Caki2 (cell line): ENCODE measurements at places on chromosomes 2 and 18.

- DNase-seq: no peak
Measured at GRCh38 chr2:10370895-10371294, 68.2 kb downstream of the HPCAL1 start.

DNA sequence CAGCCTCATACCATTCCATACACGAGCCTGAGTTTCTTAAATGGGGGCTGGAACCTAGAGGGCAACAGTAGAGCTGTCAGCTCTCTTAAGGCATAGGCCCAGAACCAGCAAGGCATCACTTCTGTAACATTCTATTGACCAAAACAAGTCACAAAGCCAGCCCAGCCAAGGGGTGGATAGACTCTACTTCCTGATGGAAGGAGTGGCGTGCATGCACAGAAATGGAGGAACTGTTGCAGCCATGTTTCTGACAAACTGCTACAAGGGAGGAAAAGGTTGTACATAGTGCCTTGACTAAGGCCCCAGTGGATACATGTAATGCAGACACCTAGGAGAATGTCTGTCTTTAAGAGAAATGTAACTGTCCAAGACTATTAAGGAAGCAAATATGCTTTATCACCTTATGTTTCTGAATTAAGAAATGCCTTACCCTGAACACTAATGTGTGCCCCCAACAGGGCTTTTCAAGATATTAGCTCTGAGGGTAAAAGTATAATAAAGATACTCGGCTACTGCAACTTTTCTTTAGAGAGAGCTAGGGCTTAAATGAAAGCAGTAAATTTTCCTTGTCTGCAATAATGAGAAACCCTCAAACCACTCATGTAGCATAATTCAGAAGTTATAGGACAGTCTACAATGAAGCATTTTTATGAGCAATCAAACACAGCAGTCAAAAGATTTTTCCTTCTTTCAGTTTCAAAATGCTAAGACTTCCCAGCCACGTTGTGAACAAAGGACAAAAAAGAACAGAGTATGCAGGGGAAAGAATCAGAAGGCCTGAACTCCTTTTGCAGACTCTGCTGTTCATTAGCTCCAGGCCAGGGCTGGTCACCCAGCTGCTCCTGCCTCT is 35.1 kb upstream of the CDC42EP3 start:
- DNase-seq: no peak

GRCh38 chr2:47697000-47697601 is 85.8 kb upstream of the MSH6 start:
- DNase-seq: no peak

GRCh38 chr18:27750923-27751322 is 426.0 kb downstream of the CDH2 start:
- no peak for DNase-seq

- DNase-seq: no peak
Measured at GRCh38 chr18:60649107-60649506, 276.5 kb upstream of the MC4R start.

DNA sequence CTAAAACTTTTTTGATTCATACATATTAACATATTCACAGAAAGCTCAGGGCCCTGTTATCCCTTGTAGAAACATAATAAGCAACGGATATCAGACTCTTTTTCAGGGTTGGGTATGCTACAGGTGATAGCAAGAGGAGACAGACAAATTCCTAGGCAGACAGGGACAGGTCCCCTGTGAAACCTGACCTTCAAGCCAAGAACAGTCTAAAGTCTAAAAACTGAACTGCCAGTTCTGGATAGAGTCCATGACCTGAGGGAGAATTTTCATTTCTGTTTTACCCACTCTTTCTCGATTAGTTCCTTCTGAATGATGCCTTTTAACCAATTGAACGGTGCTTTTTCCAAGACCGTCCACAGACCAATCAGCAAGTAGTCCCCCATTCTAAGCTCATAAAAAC is 54.2 kb downstream of the RIT2 start:
- DNase-seq: no peak

DNA sequence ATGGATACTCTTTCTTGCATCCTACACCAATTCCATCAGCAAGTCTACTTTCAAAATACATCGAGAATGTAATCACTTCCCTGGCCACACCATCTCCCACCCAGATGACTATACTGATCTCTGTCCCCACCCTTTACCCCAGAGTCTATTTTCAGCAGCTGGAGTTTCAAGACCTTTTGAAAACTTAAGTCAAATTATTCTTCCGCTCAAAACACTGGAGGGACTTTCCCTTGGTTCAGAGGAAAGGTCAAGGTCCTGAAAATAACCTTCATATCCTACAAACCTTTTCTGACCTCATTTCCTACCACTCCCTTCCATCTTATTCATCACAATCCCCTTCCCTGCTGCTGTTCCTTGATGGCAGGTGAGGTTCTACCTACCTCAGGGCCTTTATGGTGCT is 58.8 kb upstream of the LYPD6 start:
- DNase-seq: no peak

DNA sequence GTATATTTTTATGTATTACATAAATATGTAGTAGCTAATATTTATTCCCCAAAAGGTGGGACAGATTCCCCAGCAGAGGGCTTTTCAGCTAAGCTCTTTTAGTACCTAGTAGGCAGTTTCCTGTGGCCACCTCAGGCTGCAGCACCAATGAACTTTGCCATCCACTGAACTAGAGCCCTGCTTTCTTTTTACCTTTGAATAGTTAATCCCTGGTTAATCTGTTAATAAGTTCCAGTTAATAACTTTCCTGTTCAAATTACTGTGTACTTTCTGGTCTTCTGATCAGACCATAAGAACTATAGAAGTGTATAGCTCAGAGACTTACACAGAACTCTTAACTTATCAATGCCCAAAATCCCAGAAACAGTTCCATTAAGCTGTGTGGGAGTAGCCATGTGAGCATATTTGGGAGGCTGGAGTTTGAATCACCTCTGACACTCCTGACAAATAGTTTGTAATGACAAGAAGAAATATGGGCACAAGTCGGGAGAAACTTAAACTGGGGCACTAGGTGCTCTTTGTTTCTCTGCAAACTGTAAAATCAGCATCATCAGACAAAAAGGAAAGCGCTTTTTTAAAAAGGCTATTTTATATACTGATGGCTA is 40.0 kb downstream of the ASXL2 start:
- peak; percentile 45 for DNase-seq

- DNase-seq: no peak
Measured at GRCh38 chr18:32243358-32243757, 53.5 kb downstream of the MEP1B start.

GRCh38 chr2:241762933-241763369 is 13.7 kb upstream of the GAL3ST2 start:
- no peak for DNase-seq

- DNase-seq: no peak
Measured at GRCh38 chr2:51158251-51158650, 126.3 kb upstream of the NRXN1 start.

DNA sequence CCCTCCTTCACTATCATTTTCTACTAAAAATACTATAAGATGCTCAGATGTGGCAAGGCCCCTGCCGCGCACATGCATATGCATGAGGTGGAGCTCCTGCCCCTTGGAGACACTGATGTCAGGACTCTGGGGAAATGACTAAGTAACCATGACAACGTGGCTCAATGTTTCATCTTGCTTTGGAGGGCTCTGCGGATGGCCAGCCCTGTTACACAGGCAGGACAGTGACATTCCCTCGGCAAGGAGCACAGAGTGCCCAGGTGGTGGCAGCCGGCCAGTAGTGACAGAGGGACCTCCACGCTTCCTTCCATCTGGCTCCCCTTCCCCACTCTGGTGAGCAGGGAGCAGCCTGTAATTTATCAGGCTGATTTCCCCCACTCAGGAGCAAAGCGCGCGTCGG is 364.1 kb downstream of the SS18 start:
- DNase-seq: no peak

DNA sequence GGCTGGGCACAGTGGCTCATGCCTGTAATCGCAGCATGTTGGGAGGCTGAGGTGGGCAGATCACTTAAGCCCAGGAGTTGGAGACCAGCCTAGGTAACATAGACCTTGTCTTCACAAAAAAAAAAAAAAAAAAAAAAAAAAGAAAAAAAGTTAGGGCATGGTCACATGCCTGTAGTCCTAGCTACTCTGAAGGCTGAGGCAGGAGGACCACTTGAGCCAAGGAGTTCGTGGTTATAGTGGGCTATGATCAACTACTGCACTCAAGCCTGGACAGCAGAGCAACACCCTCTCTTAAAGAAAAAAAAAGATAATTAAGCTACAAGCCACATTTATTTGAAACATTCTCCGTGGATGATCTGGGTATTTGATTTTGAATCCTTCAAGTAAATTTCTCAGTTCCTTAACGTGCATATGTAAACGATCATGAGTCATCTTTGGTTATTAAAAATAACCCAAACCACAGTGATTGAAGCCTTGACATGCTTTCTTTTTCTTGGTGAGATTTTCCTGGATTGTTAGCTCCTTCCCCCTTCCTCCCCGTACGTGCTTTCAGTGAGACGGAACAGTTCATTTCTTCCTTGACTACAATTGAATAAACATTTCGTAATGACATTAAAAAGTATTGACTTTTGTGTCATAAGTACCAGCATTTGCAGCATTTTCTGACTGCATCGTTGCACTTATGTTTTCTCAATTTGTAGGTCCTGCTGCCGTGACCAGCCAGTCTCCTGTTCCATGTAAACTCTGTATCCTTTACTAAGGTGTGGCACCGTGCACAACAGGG is 20.3 kb downstream of the RMC1 start:
- DNase-seq: peak; percentile 87

DNA sequence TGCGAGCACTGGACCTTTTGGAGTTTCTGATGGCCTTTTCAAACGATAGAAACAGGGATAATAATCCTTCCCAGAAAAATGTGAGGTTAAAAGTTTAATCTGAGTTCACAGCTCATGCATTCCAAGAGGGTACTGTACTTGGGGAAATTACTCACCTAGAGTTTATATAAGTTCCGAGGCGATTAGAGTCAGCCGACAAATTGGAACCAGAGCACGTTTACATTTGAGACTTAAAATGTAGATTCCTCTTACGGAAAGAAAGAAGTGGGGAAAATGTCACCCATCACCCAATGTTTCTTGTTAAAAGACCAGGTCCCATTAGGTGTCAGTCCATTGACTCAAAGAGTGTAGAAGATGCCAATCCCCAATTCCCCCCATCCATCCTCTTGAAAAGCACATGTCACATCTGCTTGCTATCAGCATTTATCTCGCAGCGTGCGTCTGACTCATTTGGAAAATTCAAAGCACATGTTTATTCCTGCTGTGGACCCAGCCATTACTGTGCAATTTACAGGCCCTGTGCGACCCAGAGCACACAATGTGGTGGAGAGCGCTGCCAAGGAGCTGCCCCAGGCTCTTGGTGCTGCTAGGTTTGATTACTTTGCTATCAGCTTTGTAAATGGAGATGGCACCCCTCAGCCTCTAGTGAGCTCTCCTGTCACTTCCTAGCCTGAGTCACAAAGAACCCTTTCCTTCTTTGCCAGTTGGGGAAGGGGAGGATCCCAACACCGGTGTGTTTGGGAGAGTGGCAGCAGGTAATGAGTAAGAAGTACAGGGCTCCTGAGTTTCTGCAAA is 104.8 kb downstream of the COLEC12 start:
- DNase-seq: no peak

DNA sequence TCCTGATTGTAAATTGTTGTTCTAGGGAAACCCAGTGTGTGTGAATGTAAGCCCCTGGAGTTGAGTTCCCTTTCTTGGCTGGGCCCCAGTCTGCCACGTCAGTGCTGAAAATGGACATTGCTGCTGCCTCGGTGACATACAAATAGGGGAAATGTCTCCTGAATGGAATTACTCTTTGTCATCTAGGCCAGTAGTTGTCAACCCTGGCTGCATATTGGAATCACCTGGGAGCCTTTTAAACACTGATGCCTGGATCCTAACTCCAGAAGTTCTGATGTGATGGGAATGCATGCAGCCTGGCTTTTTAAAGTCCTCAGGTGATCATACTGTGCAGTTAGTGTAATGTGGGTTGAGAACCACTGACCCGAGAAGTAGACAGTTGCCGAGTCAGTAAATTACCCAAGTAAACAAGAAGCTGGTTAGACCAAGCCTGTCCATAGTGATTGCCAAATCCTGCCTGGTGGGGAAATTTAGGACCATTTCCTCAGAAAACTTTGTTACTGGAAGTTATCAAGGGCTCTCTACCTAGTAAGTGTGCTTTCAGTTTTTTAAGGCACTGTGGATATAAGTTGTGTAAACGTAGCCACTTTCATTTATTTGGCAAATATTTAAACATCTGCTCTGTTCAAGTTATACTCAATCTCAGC is 27.6 kb upstream of the IL1R1 start:
- no peak for DNase-seq

- no peak for DNase-seq
Measured at GRCh38 chr2:138752197-138752956, 27.8 kb downstream of the NXPH2 start.

DNA sequence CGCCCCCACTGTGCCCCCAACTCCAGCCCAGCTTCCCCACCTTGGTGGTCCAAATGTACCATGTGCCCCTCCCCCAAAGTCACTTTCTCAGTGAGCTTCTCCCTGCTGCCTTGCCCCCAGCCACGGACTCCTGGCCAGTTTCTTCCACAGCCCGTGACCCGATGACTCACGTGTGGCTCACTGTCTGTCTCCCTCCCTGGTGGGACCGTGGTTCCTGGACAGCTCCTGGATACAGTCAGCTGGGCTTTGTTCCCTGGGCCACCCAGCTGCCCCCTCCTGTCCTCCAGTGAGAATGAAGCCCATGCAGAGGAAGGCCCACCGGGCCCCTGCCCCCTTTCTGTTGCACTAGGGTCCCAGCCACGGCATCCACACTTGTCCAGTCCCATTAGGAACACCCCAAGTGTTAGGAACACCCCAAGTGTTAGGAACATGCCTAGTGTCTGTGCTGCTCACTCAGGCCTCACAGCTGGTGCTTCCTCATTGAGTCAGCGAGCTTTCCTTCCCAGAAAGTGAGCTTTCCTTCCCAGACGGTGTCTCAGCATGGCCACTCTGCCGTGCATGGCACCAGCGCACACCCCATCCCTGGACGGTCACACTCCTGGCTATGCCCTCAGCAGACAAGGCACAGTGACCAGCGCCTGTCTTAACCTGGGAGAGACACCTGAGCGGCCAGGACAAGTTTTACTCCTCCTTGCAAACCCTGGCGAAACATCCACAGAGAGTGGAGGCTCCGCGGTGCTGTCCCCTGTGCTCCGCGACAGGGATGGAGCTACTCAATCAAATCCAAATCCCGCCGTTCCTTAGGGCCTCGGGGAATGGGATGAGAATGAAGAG is 44.8 kb upstream of the CTDP1 start:
- no peak for DNase-seq

- DNase-seq: no peak
Measured at GRCh38 chr2:203510256-203510940, 24.7 kb downstream of the RAPH1 start.

- DNase-seq: no peak
Measured at GRCh38 chr18:41973983-41974382, 18.9 kb downstream of the PIK3C3 start.

DNA sequence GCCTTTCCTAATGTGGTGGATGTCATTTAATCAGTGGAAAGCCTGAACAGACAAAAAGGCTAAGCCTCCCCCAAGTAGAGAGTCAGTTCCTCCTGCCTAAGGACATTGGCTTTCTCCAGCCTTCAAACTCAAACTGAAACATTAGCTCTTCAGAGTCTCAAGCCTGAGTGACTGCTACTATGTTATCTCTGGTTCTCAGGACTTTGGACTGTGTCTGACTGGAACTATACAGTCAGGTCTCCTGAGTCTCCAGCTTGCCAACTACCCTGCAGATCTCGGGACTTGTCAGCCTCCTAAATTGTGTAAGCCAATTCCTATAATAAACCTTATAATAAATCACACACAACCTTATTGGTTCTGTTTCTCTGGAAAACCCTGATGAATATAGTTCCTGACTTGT is 12.6 kb downstream of the HYCC2 start:
- DNase-seq: no peak

GRCh38 chr2:239869272-239870155 is 155.6 kb downstream of the NDUFA10 start:
- DNase-seq: no peak

GRCh38 chr2:138157372-138157771 is 193.1 kb downstream of the HNMT start:
- DNase-seq: no peak
